ENCODE measurements at places on chromosomes 12 and 14.
A peak's percentile ranks its signal among the peaks of the same experiment; 100 is the strongest.

- DNase-seq = no peak
These were observed 226.0 kb upstream of the PDE3A start for GRCh38 chr12:20142316-20142715.

DNA sequence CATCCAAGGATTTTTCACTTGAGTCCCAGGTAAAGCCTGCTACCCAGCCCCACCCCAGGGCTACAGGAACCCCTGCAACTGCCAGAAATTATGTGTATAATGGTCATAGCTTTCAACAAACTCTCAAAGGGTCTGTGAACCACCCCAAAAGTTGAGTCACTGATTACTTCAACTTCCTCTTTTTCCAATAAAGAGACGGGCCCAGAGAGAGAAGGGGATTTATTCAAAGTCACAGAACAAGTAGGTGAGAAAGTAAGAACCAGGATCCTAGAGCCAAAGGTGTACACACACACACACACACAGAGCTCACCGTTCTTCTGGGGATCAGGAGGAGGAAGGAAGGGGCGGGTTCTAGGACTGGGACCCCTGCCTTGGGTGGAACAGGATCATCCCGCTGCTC, 4.8 kb upstream of the ITPK1 start:
- no peak for DNase-seq

DNA sequence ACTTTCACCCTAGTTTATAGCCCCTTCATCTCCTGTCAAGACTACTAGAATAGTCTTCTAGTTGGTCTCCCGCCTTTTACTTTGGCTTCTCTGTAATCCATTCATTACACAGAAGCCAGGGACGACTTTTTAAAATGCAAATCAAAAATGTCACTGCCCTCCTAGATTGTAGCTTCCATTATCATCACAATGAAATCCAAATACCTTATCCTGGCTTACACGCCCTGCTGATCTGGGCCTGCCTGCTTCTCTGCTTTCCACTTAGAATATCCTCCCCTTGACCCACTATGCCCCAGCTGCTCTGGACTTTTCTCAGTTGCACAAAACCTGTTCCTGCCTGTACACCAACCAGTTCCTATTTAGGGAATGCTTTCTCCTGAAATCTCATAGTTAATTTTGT, 4.5 kb upstream of the EEA1 start:
- DNase-seq = no peak

DNA sequence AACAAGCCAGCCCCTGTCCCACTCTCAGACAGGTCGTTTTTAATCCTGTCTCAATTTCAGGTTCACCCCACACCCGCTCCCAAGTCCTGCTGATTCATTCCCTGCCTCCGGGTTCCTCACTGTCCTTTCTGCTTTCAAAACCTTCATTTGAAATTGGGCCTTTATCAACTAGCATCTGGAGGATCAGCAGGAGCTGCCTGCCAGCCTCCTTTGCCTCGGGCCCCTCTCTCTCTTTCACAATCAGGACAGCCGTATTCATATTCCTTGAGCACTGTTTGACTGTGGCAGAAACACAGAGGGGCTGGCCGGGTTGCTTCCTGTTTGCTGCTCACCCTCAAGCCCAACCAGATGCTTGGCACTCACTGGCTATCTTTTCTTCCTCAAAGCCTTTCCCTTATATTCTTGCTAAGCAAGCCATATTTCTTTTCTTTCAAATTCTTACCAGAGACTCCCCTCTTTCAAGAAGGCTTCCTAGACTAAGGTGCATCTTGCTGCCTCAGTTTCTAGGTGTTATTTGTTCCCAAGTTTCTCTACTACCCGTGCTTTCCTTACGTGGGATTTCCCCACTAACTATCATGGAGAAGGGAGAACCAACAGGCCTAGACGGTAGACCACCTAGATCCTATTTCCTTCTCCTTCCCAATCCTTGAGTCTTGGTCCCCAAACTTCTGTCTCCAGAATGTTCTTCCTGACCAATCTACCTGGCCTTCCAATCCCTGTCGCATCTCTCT, 3.0 kb downstream of the GALNT6 start:
- DNase-seq = no peak

DNA sequence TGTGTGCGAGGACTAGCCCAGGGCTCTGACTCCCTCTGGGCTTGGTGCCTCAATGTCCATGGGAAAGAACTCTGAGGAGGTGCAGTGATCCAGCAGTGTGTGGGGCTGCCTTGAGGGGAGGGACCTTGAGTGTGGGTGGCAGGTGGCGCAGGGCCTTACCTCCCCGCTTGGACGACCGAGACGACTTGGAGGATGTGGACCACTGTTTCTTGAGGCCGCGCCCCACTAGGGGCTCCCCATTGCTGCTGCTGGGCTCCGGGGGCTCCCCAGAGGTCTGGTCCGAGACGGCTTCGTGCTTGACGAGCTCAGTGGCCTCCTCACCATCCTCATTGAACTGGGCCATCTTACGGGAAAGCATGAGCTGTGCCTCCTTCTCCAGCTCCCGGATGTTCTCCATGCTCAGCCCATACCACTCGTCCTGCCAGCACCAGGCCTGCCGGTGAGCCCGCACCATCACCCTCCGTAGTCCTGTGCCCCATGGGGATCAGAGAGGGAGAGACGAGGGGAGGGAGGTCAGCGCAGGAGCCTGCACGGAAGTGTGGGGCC, 24.7 kb downstream of the ARL6IP4 start:
- DNase-seq = no peak

DNA sequence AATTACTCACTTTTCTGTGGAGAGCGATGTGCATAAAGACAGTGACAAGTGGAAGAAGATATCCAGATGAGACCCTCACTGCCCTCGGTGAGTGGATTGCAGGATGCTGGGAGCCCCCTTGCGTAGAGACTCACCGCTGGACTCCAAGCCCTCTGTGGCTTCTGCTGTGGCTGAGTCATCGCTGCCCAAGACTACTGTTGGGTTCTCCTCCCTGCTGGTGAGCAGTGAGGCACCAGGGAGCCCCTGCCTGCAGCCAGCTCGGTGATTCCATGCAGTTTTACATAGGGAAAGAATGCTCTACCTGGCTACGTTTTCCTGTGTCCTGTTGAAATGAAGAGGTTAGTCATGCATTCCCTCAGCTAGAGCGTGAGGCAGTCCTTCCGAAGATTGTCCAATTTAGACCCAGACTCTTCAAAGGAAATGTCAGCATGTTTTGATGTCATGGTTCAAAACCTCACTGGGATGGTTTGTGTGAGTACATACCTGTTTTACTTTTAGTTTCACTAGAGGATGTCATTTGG, 28.2 kb downstream of the TRAF3 start:
- DNase-seq = peak; percentile 61

DNA sequence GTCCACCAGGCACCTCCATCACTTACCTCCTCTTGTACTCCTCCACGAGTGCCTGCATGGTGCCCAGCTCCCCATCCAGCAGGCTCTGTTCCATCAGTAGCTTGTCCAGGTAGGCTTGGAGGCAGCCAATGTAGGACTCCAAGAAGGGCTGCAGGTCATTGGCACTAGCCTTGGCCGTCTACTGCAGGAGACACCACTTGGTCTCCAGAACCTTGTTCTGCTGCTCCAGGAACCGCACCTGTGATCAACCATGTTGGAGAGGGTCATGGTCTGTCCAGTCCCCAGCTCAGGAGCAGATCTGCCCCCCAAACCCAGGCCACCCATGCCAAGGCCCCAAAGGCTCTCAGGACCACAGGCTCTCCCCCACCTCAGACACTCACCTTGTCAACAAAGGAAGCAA, 23.9 kb downstream of the KRT76 start:
- no peak for DNase-seq

DNA sequence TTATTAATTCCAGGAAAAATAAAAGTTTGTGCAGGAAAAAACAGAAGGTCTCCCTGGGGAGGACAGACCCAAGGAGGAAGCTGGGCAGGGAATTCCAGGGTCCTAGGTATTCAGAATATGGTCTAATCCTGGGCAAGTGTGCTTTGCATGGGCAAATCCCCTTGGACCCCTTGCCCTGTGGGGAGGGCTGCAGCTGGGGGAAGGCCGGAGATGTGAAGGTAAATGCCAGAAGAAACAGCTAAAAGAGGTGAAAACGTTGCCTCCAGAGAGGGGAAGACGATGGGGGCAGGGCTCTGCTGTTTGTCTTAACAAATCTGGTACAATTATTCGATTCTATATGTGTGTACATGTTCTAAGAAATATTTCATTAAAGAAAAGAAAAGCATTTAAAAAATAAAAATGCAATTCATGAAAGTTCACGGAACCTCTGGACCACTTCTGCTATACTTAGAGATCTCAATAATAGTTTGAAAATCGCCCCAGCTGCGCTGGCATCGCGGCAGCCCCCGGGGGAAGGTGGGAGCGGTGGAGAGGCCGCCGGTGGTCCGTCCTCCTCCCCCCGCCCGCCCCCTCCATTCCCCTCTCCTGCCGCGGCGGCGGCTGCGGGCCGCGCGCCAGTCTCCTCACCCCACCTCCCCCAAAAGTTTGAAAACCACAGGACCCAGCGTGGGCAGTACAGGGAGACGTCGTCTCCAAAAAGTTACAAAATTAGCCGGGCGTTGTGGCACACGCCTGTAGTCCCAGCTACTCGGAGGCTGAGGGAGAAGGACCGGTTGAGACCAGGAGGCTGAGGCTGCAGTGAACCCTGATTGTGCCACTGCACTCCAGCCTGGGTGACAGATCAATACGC, 1.5 kb upstream of the PRPF40B start:
- DNase-seq = no peak

DNA sequence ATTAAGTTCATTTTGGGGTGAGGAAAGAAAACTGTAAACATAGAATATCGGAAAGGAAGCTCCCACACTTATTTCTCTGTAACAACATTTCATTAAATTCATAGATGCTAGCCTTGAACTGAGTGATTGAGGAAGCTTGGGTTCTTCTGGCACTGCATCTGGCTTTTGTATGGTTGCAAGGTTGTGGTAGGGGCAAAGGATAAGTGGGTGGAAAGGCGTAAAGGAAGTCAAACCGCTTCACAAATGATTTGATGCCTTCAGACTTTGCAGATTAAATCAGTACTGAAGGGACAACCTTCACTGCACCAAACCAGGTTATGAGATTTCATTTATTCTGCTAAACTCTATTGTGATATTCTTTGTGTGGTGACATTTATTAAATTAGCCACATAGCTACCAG, 28.1 kb upstream of the PAX9 start:
- DNase-seq = no peak

DNA sequence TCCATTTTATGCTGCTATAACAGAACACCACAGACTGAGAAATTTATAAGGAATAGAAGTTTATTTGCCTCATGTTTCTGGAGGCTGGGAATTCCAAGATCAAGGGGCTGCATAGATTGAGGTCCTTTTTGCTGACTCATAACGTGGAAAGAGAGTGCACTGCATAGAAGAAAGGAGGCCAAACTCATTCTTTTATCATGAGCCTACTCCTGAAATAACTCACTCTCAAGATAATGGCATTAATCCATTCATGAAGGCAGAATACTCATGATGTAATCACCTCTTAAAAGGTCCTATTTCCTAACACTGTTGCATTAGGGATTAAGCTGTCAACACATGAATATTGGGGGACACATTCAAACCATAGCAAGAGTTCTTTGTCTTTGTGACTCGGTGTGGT, 60.0 kb upstream of the FBXO33 start:
- no peak for DNase-seq

DNA sequence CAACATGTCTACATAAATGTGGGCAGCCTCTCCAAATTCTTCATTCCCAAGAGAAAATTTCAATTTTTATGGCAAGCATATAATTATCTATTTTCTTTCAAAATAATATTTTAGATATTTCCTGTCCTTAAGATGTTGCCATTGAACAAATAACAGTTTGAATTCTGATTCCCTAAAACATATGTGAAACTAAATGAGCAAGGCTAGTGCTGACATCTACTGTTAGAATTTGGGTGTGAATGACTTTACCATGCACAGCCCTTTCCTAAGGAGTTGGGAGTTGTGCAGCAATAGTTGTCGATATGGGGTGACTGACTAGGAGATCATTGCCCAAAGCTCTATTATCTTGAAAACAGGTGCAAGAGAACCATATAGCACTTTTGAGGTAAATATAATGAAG, 108.2 kb upstream of the SLC38A4 start:
- no peak for DNase-seq

DNA sequence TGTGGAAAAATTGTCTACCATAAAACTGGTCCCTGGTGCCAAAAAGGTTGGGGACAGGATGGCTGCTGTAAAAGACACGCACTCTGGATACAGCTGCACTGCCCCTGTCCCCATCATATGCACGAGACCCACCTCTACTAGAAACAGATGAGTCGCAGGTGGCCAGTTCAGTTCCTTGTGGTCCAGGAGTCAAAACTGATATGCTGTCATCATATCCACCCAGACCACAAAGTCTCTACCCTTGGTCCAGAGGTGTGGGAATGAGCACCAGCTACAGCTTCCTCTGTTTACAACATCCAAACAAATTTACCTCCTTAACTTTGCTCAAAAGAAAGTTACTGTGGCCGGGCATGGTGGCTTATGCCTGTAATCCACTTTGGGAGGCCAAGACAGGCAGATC, 43.8 kb upstream of the DACT1 start:
- DNase-seq = no peak

GRCh38 chr12:2198005-2198501, 145.3 kb downstream of the CACNA1C start:
- DNase-seq = no peak

DNA sequence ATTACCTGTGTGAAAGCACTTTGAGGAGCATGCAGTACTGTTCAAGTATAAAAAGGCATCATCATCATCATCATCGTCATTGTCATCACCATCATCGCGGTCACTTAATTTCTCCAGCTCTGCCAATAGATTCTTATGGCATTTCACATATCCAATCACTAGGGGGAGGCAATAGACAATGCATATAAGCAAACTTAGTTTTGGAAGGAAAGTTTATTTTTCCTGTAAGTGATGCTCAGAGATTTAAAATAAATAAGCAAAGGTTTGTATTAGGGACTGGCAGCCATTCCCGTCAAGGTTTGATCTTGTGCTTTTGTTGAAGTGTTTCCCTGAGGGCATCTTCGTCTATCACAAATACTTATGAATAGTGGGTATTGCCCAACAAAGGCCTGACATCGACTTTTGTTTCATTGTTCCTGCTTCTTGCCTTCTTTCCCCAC, 127.4 kb downstream of the KTN1 start:
- no peak for DNase-seq

- DNase-seq = peak; percentile 32
These were observed 794 bp downstream of the RCOR1 start for GRCh38 chr14:102593061-102593824.

DNA sequence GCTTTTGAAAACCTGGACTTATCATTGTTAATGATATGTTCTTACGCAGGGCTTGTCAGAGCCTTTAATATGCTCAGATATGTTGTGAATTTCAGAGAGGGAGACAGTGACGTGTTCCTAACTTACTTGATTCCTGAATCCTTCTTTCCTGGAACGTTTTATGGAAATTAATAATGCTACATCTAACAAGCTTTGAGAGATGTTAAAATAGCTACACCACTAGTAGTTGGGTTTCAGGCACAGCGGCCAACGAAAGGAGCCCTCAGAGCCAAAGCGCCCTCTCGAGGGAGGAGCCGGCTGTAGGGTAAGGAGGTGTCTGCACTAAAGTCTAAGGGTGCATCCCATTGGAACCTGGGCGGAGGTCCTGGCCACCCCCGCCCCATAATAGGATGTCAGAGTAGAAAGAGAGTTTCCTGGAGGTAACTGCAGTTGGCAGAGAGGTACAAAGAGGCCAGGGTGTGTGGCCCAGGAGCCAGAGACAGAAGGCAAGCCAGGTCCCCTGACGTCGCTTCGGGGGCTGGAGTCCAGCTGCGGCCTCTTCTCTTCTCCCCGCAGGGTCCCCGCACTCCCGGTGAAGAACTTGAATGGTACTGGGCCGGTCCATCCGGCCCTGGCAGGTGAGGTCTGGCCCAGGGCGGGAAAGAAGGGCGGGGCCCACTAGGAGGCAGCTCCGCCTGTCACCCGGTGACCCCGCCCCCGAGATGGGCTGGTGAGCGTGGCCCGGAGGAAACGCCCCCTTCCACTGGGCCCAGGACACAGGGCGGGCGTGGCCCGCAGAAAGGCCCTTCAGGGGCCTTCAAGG, 36.3 kb downstream of the DTX1 start:
- no peak for DNase-seq

All from stimulated activated CD8-positive, alpha-beta memory T cell treated with anti-CD3 and anti-CD28 coated beads, Interleukin-15, amount 100 ng/mL, for 48 hours (primary cell).